ENCODE measurements at places on chromosomes 6 and 20.

- DNase-seq = no peak
Observed at GRCh38 chr6:147201885-147202515, 2.2 kb upstream of the STXBP5 start.

DNA sequence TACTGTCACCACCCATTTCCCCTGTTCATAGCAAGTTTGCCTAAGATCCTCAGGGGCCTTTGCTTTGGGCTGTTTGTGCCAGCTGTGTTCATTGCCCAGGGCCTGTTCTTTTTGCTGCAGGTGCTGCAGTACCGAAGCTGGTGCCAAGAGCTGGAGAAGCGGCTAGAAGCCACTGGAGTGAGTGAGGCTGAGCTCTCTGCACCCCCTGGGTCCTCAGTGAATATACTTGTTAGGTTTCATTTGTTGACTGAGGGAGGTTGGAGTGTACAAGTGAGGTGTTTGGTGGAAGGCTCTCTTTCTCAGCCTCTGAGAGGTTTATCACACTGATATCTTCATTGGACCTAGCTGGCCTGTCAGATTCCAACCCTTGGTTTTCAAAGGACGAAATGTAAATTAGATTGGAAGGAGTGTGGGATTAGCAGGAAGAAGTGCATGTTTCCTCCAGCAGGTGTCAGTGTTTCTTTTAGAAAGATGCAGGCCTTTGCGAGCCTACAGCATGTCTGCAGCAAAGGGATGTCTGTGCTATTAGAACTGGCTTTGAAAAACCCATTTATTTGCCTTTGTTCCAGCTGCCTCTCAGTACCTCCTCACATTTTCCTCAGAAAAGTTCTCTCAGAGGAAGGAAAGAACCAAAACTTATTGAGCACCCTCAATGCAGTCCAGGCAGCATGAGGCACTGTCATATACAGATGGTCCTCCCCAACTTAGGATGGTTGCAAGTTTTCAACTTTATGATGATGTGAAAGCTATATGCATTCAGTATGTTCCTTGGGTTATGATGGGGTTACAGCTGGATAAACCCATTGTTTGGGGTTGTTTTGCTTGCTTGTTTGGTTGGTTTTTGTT, 8.3 kb downstream of the CEP250 start:
- peak; percentile 4 for DNase-seq

DNA sequence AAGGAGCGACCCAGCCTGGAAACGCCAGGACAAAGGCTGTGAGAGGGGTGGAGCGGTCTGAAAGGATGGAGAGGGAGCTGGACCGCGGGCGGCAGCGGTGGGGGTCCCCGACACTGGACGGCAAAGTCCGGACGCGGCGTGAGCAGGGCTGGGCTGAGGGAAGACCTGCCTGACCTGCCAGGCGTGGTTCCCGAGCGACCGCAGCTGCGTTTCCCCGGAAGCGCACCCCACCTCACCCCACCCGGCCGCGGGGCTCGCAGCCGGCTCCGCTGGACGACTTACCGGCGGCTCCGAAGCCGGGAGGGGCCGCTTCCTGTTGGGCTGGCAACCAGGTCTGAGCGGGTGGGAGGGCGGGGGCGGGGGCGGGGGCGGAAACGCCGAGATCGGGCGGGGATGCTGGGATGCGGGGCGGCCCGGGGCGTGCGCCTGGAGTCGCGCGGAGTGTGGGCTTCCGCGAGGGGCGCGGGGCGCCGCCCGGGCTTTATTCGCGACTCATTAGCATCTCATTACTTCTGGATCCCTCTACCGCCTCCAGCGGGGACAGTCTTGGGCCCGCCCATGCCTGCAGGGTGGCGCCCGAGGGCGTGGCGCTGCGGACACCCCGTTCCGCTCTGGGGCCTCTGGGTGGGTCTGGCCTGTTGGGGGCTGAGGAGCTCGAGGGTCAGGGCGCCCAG, at the start of gene MICAL1:
TSS of gene MICAL1 (minus strand) at position 336 of the 674 bp plus-strand sequence. CDS start 1,576 bp downstream, outside the sequence.
- no peak for DNase-seq

DNA sequence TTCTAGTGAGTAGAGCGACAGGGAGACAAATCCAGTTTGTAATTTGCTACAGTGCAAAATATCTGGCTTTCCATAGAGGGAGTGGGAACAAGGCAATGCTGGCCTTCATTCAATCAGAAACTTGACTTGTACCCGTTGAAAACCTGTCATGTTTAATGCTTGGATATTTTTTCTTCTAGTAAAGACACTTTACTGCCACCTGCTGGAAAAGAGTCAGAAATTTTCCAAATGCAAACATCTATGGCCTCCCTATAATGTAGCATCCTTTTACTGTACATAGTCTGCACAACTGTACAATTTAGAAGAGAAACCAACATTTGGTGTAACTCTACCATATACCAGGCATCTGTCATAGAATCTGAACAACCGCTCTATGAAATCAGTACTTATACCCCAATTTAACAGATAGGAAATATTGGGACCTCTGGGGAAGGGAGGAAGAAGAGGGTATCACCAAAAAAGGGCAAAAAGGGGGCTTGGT, 16.7 kb upstream of the TBC1D20 start:
- DNase-seq = no peak

DNA sequence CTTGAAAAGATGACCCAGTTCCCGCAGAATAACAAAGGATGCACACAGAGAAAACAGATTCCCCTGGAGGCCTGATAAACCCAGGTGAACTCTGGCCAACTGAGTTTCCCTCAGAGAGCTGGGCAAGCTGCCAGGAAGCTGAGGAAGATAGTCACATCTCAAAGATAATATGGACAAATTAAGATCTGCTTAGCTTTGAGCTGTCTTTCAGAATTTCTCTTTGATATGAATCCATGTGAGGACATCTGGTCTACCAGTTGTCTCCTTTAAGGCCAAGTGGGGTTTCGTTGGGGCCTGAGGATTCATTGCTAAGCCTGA, 59.5 kb downstream of the ID4 start:
- DNase-seq = no peak

GRCh38 chr20:32526541-32526940, 58.6 kb downstream of the NOL4L start:
- no peak for DNase-seq

GRCh38 chr6:143037470-143037869, 23.2 kb upstream of the AIG1 start:
- no peak for DNase-seq

Data from activated naive CD4-positive, alpha-beta T cell (primary cell).